ENCODE measurements at places on chromosomes 1 and 21.

DNA sequence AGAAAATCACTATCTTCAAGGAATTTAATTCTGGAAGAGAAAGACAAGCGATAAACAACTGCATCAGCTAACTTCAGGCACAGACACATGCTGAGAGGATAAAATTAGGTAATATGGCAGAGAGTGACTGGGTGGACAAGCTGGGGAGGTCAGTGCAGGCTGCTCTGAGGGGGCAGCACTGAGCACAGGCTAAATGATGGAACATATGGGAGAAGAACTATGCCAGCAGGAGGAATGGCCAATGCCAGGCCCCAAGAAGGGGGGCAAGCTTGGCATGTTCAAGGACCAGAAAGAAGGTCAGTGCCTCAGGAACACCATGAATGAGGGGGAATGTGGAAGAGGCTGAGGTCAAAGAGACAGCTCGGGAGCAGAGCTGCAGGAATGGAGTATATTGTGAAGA, 190.7 kb upstream of the MAP1LC3C start:
- DNase-seq: no peak

- DNase-seq: no peak
These were observed 410.0 kb downstream of the TGFB2 start for GRCh38 chr1:218755128-218755527.

DNA sequence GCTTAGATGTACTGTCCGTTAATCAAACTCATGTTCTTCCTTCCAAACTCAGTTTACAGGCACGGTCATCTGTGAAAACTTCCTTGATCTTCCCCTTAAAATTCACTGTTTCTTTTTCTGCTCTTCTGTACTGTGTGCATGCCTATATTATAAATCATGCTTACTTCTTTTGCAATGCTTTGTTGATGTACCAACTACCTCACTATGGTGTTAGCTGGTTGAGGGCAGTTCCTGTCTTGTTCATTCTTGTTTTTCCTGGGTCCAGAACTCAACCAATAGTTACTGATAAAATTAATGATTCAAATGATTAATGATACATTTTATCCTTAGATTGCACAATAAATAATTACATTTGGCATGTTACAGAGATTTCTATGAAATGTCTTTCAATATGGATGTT, 163.8 kb downstream of the CHRM3 start:
- DNase-seq: no peak

GRCh38 chr1:89286549-89287180, 14.0 kb upstream of the GBP5 start:
- DNase-seq: peak; percentile 81

DNA sequence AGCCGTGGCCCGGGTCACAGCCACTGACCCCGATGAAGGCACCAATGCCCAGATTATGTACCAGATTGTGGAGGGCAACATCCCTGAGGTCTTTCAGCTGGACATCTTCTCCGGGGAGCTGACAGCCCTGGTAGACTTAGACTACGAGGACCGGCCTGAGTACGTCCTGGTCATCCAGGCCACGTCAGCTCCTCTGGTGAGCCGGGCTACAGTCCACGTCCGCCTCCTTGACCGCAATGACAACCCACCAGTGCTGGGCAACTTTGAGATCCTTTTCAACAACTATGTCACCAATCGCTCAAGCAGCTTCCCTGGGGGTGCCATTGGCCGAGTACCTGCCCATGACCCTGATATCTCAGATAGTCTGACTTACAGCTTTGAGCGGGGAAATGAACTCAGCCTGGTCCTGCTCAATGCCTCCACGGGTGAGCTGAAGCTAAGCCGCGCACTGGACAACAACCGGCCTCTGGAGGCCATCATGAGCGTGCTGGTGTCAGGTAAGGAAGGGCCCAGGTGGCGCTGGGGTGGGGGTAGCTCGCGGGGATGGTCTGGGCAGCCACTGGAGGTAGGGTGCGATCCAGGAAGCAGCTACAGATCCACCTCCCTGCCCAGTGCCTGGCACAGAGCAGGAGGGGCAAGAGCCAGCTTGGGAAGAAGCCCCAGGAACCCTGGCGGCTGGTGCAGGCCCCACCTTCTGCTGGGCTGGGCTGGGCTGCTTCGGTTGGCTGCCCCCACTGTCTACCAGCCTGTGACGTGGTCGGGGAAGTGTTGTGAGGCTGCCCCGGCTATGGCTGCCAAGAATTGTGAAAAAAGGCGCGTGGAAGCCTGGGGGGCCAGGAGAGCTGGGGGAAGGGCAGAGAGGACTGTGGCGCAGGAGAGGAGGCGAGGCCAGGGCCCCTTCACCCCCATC, 3.8 kb downstream of the CELSR2 start:
- DNase-seq: no peak

Data from activated CD4-positive, alpha-beta T cell treated with anti-CD3 and anti-CD28 coated beads, Interleukin-2, amount 10 ng/mL, durations not matched to agents 24 days and 14 days (primary cell).